Epithelial cell of alveolus of lung (primary cell): ENCODE measurements at places on chromosomes 1 and 21. TPM values are rescaled to one million over a fixed set of nuclear protein-coding genes. Genes with fewer than 3 reads are reported as not detected.

CD1B gene
- not detected in 2 replicates for total RNA-seq

KCNA2 gene
- not detected in 2 replicates for total RNA-seq

PRR9 gene
- total RNA-seq, result not detected in 2 replicates

HJV gene
- not detected in 2 replicates for total RNA-seq

IL20 gene
- not detected in 2 replicates for total RNA-seq

LDLRAD1 gene
- not detected in 2 replicates for total RNA-seq

POU2F1 gene
- 2.2 and 19.0 TPM in 2 replicates for total RNA-seq

NTPCR gene
- 35.8 and 49.7 TPM in 2 replicates for total RNA-seq

HSD3B1 gene
- 0.39 TPM in 1 of 2 replicates, not detected in the other for total RNA-seq

RCSD1 gene
- 0.39 TPM in 1 of 2 replicates, not detected in the other for total RNA-seq

PTPN22 gene
- total RNA-seq, result 0.16 and 1.3 TPM in 2 replicates

GREM2 gene
- under 0.01 TPM in 1 of 2 replicates, not detected in the other for total RNA-seq

OR2AK2 gene
- not detected in 2 replicates for total RNA-seq

PWP2 gene
- total RNA-seq, result 4.8 and 8.2 TPM in 2 replicates

SNAPIN gene
- total RNA-seq, result 58.3 and 61.5 TPM in 2 replicates

CYP4Z1 gene
- not detected in 2 replicates for total RNA-seq

MYBPH gene
- 8.5 TPM in 1 of 2 replicates, not detected in the other for total RNA-seq

SPRR3 gene
- not detected in 2 replicates for total RNA-seq

TPTE gene
- not detected in 2 replicates for total RNA-seq

SLC16A4 gene
- total RNA-seq, result 20.8 and 21.7 TPM in 2 replicates

WNT9A gene
- 0.65 and 0.72 TPM in 2 replicates for total RNA-seq

ETV3L gene
- not detected in 2 replicates for total RNA-seq

RBM11 gene
- total RNA-seq, result 0.52 TPM in 1 of 2 replicates, not detected in the other

TRIM63 gene
- not detected in 2 replicates for total RNA-seq

BSND gene
- not detected in 2 replicates for total RNA-seq

F3 gene
- 11.8 and 123 TPM in 2 replicates for total RNA-seq

HLX gene
- 15.4 and 22.9 TPM in 2 replicates for total RNA-seq

GNG12 gene
- total RNA-seq, result 90.1 and 123 TPM in 2 replicates

PLPPR5 gene
- total RNA-seq, result 0.78 TPM in 1 of 2 replicates, not detected in the other

OR2L2 gene
- not detected in 2 replicates for total RNA-seq

CFHR4 gene
- total RNA-seq, result not detected in 2 replicates

S100A2 gene
- total RNA-seq, result 8.0 and 18.1 TPM in 2 replicates

F13B gene
- not detected in 2 replicates for total RNA-seq

AGTRAP gene
- total RNA-seq, result 69.1 and 140 TPM in 2 replicates

RNU1-1 gene
- under 0.01 TPM in 2 replicates for total RNA-seq

CELA2A gene
- not detected in 2 replicates for total RNA-seq

PTPN7 gene
- total RNA-seq, result not detected in 2 replicates

GJC2 gene
- total RNA-seq, result 2.6 and 4.6 TPM in 2 replicates

SMIM1 gene
- 0.39 and 19.9 TPM in 2 replicates for total RNA-seq

ACKR1 gene
- 0.64 TPM in 1 of 2 replicates, not detected in the other for total RNA-seq

BMP8A gene
- total RNA-seq, result 0.40 TPM in 1 of 2 replicates, not detected in the other

TMEM51 gene
- 14.1 and 21.6 TPM in 2 replicates for total RNA-seq

RYR2 gene
- total RNA-seq, result under 0.01 and 0.08 TPM in 2 replicates

FALEC gene
- total RNA-seq, result not detected in 2 replicates

SPATA21 gene
- not detected in 2 replicates for total RNA-seq

CRYBG2 gene
- 0.26 TPM in 1 of 2 replicates, not detected in the other for total RNA-seq

SLFNL1 gene
- 0.39 and 1.4 TPM in 2 replicates for total RNA-seq

RORC gene
- not detected in 2 replicates for total RNA-seq

TLCD4 gene
- total RNA-seq, result 0.78 and 1.0 TPM in 2 replicates

LEPROT gene
- 32.8 and 44.6 TPM in 2 replicates for total RNA-seq

RXFP4 gene
- not detected in 2 replicates for total RNA-seq

MSH4 gene
- total RNA-seq, result not detected in 2 replicates

IGSF3 gene
- 0.32 and 1.8 TPM in 2 replicates for total RNA-seq
